ENCODE measurements at places on chromosomes 6 and 20. TPM values are rescaled to one million over a fixed set of nuclear protein-coding genes. Genes with fewer than 3 reads are reported as not detected.

CD40 gene
- total RNA-seq: 1.5 TPM

CAGE1 gene
- not detected for total RNA-seq

RFX6 gene
- total RNA-seq: not detected

PNLDC1 gene
- 0.30 TPM for total RNA-seq

NEU1 gene
- total RNA-seq: 17.0 TPM

HAO1 gene
- total RNA-seq: not detected

RIN2 gene
- not detected for total RNA-seq

RIPPLY2 gene
- total RNA-seq: not detected

FAM217A gene
- total RNA-seq: not detected

EXOC2 gene
- total RNA-seq: 42.7 TPM

KIAA0408 gene
- 2.7 TPM for total RNA-seq

THBS2 gene
- total RNA-seq: not detected

THBD gene
- total RNA-seq: not detected

TRIM38 gene
- 27.6 TPM for total RNA-seq

TSPO2 gene
- not detected for total RNA-seq

GRM1 gene
- total RNA-seq: not detected

B3GAT2 gene
- total RNA-seq: 0.05 TPM

ARFGAP1 gene
- 88.0 TPM for total RNA-seq

HLA-G gene
- total RNA-seq: 1.3 TPM

OR12D3 gene
- not detected for total RNA-seq

CPNE5 gene
- total RNA-seq: 0.47 TPM

ID4 gene
- total RNA-seq: not detected

JARID2 gene
- 27.5 TPM for total RNA-seq

MOG gene
- not detected for total RNA-seq

DTD1 gene
- 19.4 TPM for total RNA-seq

MCCD1 gene
- total RNA-seq: not detected

FAM135A gene
- total RNA-seq: 5.4 TPM

MOXD1 gene
- not detected for total RNA-seq

MYLK2 gene
- 0.52 TPM for total RNA-seq

NFATC2 gene
- total RNA-seq: 68.8 TPM

HLA-DOA gene
- total RNA-seq: 1.6 TPM

TDP2 gene
- total RNA-seq: 43.0 TPM

BPIFB4 gene
- total RNA-seq: not detected

ACSS1 gene
- total RNA-seq: 54.1 TPM

SYCP2L gene
- total RNA-seq: 0.25 TPM

SLC26A8 gene
- total RNA-seq: not detected

PLA2G7 gene
- not detected for total RNA-seq

ADAM33 gene
- total RNA-seq: not detected

GTSF1L gene
- total RNA-seq: not detected

CYP21A2 gene
- total RNA-seq: 0.12 TPM

PET117 gene
- total RNA-seq: 14.0 TPM

TBCC gene
- total RNA-seq: 37.1 TPM

AIF1 gene
- total RNA-seq: 48.0 TPM

MYB gene
- total RNA-seq: 12.6 TPM

BANF2 gene
- not detected for total RNA-seq

PLEKHG1 gene
- total RNA-seq: 2.8 TPM

HMGN3 gene
- 60.1 TPM for total RNA-seq

TRIM10 gene
- not detected for total RNA-seq

KCNK5 gene
- total RNA-seq: 4.2 TPM

RRAGD gene
- total RNA-seq: 8.8 TPM

SDC4 gene
- 8.1 TPM for total RNA-seq

TRIM31 gene
- total RNA-seq: not detected

DIDO1 gene
- total RNA-seq: 79.4 TPM

PAK5 gene
- total RNA-seq: not detected

PCNA gene
- 512 TPM for total RNA-seq

EPB41L1 gene
- total RNA-seq: 0.22 TPM

PCSK2 gene
- not detected for total RNA-seq

LPIN3 gene
- 4.3 TPM for total RNA-seq
